Activated T-helper 2 cell treated with anti-CD3 and anti-CD28 coated beads, Interferon-gamma antibody, Interleukin-2, Interleukin-4, amounts not matched to agents 10 μg/mL and 5 μg/mL and 100 μg/mL, durations not matched to agents 14 hours and 24 hours and 36 hours (primary cell): ENCODE measurements at places on chromosomes 5 and 9. TPM values are rescaled to one million over a fixed set of nuclear protein-coding genes. Genes with fewer than 3 reads are reported as not detected.

DNA sequence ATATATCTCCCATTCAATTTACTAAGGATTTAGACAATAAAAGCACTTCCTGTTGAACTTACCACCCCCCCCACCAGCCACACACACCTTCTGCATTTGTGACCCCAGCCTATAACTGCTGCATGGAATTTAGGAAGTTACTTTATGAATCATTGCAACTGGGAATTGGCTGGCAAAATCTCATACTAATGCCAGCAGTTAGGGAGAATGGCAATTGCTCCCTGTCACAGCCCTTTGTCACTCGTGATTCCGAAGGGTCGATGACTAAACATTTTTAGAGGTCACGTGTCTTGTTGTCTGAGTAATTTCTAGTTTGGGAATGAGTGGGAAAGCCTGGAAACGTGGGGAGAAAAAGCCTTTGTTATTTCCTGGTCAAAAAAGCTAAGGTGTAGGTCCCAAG, 46.6 kb upstream of the PCA3 start:
- no peaks in the 10 kb centered on the region for H3K36me3 ChIP-seq
- H3K27ac ChIP-seq: no peak overlapping the region
- no peaks in the 10 kb centered on the region for H3K4me1 ChIP-seq
- no peak overlapping the region for H3K4me3 ChIP-seq
- no peak for DNase-seq
- H3K27me3 ChIP-seq: peaks cover 15% of the 10 kb centered on the region

- no peak for DNase-seq
- no peak overlapping the region for H3K4me3 ChIP-seq
- H3K36me3 ChIP-seq: no peaks in the 10 kb centered on the region
Measured at GRCh38 chr5:148768806-148769415, 57.5 kb upstream of the ADRB2 start.

- no peak overlapping the region for H3K4me3 ChIP-seq
- no peak for DNase-seq
- peaks cover 5% of the 10 kb centered on the region for H3K27me3 ChIP-seq
- no peaks in the 10 kb centered on the region for H3K36me3 ChIP-seq
- H3K27ac ChIP-seq: no peak overlapping the region
Measured at GRCh38 chr9:72564479-72565281, 43.3 kb downstream of the TMC1 start.

DNA sequence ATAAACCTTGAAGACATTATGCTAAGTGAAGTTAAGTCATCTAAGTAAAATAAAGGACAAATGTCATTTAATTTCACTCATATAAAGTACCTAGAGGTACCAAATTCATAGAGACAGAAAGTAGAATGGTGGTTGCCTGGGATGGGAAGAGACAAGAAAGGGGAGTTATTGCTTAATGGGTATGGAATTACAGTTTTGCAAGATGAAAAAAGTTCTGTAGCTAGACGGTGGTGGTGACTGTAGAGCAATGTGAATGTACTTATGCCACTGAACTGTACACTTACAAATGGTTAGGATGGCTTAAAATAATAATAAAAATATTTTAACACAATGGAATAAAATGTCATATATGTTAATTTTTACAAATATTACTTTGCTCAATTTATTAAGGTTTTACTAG, 128.0 kb downstream of the MPDZ start:
- no peak overlapping the region for H3K4me3 ChIP-seq
- no peaks in the 10 kb centered on the region for H3K27me3 ChIP-seq
- DNase-seq: no peak
- H3K36me3 ChIP-seq: no peaks in the 10 kb centered on the region

GRCh38 chr5:40278881-40279280, 400.8 kb upstream of the PTGER4 start:
- H3K4me1 ChIP-seq: peaks cover 49% of the 10 kb centered on the region
- H3K36me3 ChIP-seq: peaks cover 16% of the 10 kb centered on the region
- no peak overlapping the region for H3K27ac ChIP-seq
- no peak for DNase-seq
- no peak overlapping the region for H3K4me3 ChIP-seq

DNA sequence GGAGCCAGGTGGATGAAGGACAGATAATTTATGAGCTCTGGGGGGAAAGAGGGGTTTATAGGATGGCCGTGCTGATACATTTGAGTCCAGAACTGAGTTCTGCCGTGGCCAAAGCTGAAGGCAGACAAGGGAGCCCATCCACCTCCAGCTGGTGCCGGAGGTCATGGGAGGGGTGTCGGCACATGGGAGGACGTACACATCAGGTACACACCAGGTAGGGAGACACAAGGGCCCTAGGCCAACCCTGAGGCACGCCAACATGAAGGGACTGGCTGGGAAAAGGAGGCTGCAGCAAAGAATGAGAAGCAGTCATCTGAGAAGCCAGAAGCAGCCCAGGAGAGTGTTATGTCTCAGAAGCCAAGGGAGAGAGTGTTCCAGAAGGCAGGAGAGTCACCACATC, 2.1 kb upstream of the GPRIN1 start:
- peaks cover 13% of the 10 kb centered on the region for H3K4me1 ChIP-seq
- H3K4me3 ChIP-seq: no peak overlapping the region
- H3K27ac ChIP-seq: no peak overlapping the region
- no peaks in the 10 kb centered on the region for H3K36me3 ChIP-seq
- H3K27me3 ChIP-seq: peaks cover 50% of the 10 kb centered on the region
- DNase-seq: no peak

GRCh38 chr9:32741706-32742105, 41.6 kb upstream of the TMEM215 start:
- no peaks in the 10 kb centered on the region for H3K4me1 ChIP-seq
- H3K27ac ChIP-seq: no peak overlapping the region
- H3K27me3 ChIP-seq: no peaks in the 10 kb centered on the region
- no peak for DNase-seq

DNA sequence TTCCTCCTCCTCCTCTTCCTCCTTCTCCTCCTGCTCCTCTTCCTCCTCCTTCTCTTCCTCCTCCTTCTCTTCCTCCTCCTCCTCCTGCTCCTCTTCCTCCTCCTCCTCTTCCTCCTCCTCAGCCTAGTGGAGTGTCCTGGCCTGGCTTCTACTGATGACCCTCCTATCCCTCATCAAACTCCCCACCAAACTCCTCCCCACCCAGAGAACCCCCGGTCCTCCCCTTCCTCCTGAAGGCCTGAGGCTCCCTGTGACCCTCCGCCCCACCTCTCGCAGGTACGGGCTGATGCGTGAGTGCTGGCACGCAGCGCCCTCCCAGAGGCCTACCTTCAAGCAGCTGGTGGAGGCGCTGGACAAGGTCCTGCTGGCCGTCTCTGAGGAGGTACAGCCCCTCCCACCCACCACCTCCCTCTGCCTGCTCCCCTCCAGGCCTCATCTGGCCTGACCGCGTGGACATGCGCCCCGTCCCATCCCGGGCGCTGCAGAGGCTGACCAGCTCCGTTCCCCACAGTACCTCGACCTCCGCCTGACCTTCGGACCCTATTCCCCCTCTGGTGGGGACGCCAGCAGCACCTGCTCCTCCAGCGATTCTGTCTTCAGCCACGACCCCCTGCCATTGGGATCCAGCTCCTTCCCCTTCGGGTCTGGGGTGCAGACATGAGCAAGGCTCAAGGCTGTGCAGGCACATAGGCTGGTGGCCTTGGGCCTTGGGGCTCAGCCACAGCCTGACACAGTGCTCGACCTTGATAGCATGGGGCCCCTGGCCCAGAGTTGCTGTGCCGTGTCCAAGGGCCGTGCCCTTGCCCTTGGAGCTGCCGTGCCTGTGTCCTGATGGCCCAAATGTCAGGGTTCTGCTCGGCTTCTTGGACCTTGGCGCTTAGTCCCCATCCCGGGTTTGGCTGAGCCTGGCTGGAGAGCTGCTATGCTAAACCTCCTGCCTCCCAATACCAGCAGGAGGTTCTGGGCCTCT, 10.6 kb downstream of the FGFR4 start:
- no peaks in the 10 kb centered on the region for H3K4me1 ChIP-seq
- peaks cover 2% of the 10 kb centered on the region for H3K27me3 ChIP-seq
- no peaks in the 10 kb centered on the region for H3K36me3 ChIP-seq
- H3K27ac ChIP-seq: no peak overlapping the region
- H3K4me3 ChIP-seq: no peak overlapping the region

ITGA1 gene
- 0.59 and 0.76 TPM in 2 replicates for total RNA-seq

NR4A3 gene
- total RNA-seq: 161 and 169 TPM in 2 replicates

MED10 gene
- total RNA-seq: 53.3 and 56.5 TPM in 2 replicates

ELOVL7 gene
- total RNA-seq: 0.68 and 0.90 TPM in 2 replicates
